Stimulated activated CD4-positive, alpha-beta T cell treated with anti-CD3 and anti-CD28 coated beads, Interleukin-2, amount 100 ng/mL, for 24 hours (primary cell): ENCODE measurements at places on chromosomes 3 and 15.

DNA sequence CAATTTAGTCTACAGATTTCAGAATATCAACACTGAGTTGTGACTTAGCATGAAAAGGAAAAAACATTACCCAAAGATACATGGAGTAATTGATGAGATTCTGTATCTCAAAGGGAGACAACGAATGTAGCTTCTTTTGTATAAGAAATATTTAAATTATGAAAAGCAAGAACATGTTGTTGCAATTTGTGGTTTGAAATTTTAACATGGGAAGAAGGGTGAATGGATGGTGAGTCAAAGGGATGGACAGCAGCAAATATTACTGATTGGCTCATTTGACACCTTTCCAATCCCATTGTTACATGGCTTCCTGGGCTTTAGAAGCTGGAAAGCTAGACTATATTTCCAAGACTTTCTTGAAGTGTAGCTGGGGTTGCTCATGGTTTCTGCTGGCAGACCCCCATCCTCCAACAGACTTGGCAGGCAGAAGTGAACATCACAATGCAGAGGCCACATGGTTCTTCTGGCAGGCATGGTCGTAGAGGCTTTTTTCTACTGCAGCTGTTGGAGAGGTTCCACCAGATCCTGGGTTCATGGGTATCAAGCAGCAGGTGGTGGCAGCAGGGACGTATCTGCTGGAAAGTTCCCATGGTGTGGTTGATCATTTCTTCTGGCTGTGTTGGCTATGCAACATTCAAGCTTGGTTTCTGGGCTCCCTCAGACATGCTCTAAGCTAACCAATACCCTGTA lies 47.2 kb upstream of the KPNA4 start:
- DNase-seq: no peak

DNA sequence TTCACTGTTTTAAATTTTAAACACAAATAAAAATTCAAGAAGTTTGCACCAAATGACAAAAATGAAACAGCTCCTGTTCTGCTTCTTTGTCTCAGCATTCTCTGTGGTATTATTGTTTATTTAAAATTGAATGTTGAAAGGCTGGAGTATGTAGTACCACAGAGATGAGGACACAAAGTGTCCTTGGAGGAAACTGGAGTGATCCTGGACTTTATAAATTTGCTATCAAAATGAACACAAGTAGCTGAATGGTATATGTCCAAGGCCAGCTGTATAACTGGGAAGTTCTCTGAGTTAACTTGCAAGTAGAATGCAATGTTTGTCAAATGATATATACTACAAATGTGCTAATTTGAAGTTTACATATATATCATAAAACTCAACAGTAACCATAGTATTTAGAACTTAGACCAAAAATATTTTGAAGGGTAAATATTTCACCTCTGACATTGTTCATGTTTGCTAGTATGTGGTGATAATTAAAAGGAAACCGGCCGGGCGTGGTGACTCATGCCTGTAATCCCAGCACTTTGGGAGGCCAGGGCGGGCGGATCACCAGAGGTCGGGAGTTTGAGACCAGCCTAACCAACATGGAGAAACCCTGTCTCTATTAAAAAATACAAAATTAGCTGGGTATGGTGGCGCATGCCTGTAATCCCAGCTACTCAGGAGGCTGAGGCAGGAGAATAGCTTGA lies 12.3 kb downstream of the BTLA start:
- DNase-seq: no peak

DNA sequence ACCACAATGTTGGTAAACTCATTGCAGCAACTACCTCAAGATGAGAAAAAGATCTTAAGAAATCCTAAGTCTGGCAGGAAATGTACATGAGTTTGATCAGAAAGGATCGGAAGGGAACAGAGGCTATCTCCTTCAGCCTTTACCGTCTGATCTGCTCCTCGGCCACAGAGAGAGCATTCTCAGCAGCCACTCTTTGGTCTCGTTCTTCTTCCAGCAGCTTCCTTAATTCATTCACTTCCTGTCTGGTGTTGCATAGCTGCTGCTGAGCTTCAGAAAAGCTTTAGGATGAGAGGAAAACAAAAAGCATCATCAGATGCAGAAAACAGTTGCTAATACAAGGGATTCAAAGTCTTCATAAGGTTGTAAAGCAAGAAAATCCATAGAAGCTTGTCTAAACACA lies 6.6 kb upstream of the HCLS1 start:
- DNase-seq: no peak

DNA sequence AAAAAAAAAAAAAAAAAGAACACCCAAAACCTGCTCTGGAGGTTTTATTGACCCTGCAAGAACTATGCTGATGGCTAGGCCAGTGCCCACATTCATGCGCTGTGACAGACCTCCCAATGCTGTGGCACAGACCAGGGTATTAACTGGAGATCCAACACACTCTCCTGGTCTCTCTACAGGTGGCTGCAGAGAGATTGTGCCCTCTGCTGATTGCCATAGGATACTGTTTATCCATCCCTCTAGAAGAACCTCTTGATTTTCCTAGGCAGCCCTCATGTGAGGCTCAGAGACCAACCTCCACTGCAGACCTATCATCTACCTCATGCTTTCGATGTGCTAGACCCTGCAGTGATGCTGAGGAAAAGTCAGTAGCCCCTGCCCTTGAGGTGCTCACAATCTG lies 125.5 kb upstream of the TRIM42 start:
- no peak for DNase-seq

DNA sequence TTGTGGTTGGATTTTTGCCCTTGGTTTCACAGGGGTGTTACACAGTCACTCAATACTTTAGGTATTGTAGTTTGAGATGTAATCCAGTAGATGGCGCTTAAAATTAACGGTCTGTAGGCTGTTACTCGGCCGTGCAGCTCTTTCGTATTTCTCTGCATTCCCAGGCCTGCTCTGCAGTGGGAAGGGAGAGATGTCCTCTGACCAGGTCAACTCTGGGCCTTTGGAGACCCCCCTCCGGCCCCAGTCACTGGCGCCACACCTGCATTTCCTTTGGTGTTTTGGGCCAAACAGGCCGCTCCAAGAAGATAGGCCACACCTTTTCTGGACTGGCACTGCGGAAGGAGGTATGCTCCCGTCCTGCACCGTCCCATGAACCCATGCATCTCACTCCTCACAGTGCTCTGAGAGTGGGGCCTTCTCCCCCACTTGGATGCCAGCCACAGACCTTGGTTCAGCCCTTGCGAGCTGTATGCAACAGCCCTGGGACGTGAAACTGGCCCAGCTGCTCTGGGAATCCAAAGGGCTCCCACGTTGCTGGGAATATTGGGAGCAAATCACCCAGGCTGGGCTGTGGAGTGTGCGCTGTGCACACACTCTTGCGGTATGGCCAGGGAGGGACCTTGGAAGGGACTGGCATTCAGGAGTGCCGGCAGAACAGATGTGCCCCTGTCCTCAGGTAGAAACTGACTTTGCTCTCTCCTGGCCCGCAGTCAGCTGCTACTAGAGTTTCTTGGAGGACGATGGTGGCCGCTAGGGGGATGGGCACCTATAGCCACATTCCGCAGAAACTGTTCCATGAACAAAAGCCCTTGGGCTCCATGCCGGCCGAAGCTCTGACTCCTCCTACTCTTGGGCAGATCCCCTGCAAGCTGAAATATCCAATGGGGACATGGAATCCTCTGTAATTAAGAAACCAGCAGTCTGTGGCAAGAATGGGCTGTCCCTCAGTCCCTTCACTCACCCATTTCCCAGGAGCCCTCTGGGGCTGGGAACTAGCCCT lies 410.5 kb upstream of the CADM2 start:
- DNase-seq: no peak

GRCh38 chr15:83653639-83654378 lies at the start of gene ADAMTSL3:
Gene ADAMTSL3 (plus strand): TSS chr15:83654123. CDS start chr15:83655762, 1,639 bp downstream.
- DNase-seq: no peak

DNA sequence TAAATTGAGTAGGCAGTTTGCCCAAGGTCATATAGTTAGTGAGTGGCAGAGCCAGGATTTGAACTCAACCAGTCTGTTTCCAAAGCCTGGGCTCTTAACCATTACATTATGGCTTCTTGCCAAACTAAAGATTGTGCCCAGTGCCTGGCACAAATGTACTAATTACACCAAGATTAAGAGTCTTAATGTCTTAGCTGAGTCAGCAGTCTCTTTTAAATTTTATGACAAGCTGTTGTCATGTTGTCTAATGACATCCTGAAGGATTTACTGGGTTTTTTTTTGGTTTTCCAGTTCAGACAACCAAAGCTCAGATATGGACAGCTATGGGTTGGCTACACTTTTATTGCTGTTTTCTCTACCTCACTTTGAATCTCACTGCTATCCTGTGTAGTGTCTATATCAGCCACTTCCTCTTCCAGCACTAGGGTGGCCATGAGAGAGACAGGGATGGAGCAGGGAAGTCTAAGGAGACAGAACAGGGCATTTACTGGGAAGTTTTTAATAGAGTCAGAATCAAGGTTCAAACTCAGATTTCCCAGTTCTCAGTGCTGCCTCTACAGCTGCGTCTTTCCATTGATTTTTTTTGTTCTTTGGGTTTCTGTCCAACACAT lies 10.5 kb downstream of the FBXL2 start:
- DNase-seq: no peak

- no peak for DNase-seq
These were observed 45.8 kb upstream of the IP6K2 start for GRCh38 chr3:48762816-48763215.

DNA sequence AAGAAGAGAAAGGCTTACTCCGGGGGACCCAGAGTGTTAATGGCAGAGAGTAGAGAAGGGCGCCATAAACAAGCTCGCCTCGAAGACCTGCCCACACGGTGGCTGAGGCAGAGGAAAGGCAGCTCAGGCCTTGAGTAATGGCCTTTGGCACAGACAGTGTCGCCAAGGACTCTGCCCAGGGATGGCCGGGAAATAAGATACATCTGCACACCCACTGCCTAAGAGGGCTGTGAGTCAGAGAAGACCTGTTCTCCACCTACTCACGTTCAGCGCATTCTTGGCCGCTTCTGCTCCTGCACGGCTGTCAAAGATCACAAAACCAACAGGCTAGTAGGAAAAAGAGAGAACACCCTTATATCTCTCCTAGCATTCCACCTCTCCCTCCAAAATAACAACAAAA lies 26.2 kb downstream of the RBPMS2 start:
- DNase-seq: no peak

DNA sequence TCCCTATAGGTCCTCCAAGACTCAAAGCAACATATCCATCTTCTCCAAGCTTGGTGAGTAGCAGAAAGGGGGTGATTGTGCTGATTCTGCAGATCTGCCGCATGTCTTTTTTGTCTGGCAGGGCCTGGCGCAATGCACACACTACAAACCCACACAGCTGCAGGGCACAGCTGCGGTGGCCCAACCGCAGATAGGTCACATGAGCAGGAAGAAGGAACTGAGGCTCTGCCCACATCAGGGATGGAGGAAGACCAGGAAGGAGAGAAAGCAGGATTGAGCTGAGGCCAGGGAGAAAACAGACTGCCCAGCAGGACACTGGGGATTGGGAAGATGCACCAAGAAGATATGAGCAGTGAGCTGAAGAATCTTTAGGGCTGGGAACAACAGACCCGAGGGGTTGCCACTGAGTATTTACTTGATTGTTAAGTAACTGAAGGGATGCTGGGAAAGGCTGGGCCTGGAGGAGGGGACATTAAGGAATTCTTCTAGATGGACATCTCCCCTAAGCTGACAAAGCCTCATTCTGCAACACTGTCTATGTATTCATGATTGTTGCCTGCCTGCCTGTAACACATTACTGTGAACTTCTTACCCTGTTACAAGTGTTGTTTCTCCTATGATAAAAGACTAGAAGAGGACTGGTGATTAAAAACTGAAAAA lies 126.7 kb downstream of the MYLK start:
- DNase-seq: no peak

GRCh38 chr15:62782071-62782841 lies 260.3 kb upstream of the TPM1 start:
- DNase-seq: no peak

GRCh38 chr3:71702131-71703024 lies 22.8 kb downstream of the EIF4E3 start:
- peak; percentile 29 for DNase-seq

- DNase-seq: no peak
These were observed 407.7 kb upstream of the C2CD4B start for GRCh38 chr15:62572797-62573196.

GRCh38 chr3:197801891-197802778 lies 11.1 kb downstream of the LRCH3 start:
- no peak for DNase-seq
